Amniotic stem cell (primary cell): ENCODE measurements at places on chromosomes 16 and 17.

GRCh38 chr16:79717333-79718137, 117.0 kb upstream of the MAF start:
- no peak for DNase-seq

- no peak for DNase-seq
Observed at GRCh38 chr16:47475786-47476185, 14.7 kb downstream of the PHKB start.

GRCh38 chr17:2703606-2704005, 8.0 kb downstream of the CLUH start:
- no peak for DNase-seq

DNA sequence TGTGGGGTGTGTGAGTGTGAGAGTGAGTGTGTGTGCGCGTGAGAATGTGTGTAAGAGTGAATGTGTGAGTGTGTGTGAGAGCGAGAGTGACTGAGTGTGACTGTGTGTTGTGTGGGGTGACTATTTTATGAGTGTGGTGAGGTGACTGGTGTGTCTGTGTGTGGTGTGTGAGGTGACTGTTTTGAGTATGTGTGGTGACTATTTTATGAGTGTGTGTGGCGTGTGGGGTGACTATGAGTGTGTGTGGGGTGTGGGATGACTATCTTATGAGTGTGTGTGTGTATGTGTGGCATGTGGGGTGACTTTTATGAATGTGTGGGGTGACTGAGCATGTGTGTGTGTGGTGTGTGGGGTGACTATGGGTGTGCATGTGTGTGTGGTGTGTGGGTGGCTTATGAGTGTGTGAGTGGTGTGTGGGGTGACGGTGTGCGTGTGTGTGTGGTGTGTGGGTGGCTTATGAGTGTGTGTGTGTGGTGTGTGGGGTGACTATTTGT, 152.9 kb upstream of the PLCG2 start:
- no peak for DNase-seq

GRCh38 chr16:14307527-14308367, 236.6 kb downstream of the MRTFB start:
- DNase-seq: no peak

DNA sequence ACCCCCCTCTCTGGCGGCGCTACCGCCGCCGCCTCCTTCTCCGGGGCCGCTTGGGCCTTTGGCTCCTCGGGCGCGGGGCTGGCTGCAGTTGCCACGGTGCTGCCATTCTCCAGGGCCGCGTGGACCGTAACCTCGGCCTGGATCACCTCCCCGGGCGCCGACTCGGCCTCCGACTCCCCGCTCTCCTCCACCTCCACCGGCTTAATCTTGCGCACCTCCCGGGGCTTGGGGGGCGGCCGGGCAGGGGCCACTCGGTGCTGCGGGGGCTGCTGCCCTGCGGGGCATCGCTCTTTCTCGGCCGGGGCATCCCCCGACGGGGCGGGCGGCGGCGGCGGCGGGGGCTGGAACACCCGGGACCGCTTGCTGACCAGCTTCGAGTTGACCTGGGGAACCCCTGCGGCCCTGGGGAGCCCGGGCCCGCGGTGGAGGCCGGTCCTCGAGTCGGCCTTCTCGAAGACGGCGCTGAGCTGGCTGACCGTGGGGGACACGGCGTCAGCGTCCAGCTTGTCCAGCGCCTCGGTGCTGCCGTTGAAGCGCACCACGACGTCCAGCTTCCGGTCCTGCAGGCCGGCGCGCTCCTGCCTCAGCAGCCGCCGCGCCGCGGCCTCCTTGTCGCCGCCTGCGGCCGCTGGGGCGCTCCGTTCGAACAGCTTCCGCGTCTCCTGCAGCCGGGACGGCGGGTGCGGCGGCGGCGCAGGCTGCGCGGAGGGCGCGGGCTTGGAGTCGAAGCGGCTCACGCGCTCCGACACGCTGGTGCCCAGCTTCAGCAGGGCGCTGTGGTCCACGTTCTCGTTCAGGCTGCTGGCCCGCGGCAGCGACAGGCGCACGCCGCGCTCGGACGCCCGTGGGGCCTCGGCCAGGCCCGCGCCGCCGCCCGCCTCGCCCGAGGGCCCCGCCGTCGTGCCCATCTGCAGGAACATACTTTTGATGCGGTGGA, 792 bp downstream of the PPP1R9B start:
- no peak for DNase-seq

- no peak for DNase-seq
Observed at GRCh38 chr17:44197980-44198720, 1.5 kb downstream of the ATXN7L3 start.

DNA sequence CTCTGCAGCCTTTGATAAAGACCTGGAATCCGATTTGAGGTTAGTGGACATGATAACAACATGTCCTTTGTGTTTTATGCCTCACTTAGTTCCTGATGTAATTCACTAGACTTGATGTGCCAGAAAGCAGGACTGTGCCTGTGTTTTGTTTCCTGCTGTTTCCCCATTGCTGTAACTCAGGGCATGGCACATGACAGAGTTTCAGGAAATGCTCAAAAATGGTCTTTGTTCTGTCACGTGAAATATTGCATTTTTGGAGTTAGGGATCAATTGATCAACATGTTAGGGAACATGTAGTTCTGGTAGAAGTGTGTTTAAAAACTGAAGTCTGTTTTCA, 32.8 kb downstream of the DHX38 start:
- no peak for DNase-seq

GRCh38 chr16:79651363-79651762, 50.8 kb upstream of the MAF start:
- no peak for DNase-seq

DNA sequence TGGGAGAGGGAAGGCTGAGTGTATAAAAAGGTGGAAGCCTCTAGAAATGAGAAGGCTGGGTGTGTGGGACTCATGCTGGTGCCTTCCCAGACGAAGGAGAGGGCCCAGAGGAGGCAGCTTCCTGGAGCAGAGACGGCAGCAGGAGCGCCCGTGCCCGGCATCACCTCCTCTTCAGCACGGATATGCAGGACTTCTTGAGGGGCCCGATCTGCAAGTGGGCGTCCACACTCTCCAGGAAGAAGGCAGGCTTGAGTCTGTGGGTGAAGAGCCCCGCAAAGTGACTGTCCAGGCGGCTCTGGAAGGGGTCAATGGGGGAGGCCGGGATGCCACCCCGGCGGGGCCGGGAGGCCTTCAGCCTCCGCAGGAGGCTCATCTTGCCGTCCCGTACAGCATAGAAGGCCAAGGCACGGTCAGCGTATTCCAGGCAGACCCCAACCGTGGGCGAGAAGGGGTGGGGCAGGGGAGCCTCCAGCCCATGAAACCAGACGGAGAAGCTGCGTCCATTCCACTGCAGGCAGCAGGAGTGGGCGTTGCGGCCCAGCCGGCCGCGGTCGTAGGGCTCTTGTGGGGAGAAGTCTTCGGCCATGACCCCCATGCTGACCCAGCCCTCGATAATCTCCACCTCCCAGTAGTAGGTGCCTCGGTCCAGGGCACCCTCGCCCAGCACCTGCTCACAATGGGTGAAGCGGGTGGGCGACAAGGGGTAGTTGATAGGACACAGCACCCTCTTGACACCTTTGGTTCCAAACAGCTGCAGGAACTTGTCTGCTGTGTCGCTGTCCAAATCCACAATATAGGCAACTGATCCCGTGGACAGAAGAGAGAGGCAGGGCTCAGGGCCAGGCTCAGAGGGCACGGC, 3.8 kb downstream of the TRIM47 start:
- no peak for DNase-seq

GRCh38 chr17:18015593-18015992, 23.4 kb downstream of the ATPAF2 start:
- DNase-seq: no peak
